Activated CD8-positive, alpha-beta T cell treated with anti-CD3 and anti-CD28 coated beads, Interleukin-2, amount 10 ng/mL, durations not matched to agents 7 days and 5 days (primary cell): ENCODE measurements at places on chromosomes 6 and 20.

DNA sequence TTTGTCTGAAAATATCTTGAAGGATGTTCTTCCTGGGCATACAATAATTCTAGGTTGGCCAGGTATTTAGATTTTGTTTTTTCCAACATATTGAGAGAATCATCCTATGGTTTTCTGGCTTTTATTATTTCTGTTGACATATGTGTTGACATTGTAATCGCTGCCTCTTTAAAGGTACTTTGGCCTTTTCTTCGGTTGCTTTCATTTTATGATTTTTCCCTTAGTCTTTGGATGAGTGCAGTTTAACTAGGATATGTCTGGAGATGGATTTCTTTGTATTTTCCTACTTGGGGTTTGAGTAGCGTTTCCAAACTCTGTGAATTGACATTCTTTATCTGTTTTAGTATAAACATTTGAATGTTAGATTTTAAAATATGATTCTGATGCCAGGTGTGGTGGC lies 11.5 kb downstream of the SERPINB1 start:
- no peak for DNase-seq

GRCh38 chr6:25960734-25961133 lies 1.9 kb upstream of the TRIM38 start:
- DNase-seq, result no peak

GRCh38 chr20:61766921-61767610 lies 298.6 kb downstream of the TAF4 start:
- no peak for DNase-seq

GRCh38 chr6:166315436-166315835 lies 7.2 kb upstream of the PRR18 start:
- no peak for DNase-seq

DNA sequence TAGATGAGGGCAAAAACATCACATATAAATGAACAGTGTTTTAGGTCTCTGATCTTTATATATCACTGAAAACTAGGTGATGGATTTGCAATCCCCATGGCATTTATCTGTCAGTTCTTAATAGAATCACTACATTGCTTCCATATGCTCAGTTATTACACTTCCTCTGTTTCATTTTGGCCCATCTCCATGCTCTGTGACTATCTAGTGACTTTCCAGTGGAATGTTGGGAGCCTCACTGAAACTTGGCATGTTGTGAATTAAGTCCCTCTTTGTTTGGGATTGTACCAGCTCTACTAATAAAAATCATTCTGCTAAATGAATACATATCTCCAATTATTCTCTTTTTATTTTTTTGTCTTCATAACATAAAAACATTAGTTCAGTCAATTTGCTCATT lies 226.1 kb upstream of the CEP162 start:
- DNase-seq, result no peak

- no peak for DNase-seq
Measured at GRCh38 chr6:83827050-83827449, 26.1 kb upstream of the RIPPLY2 start.

GRCh38 chr6:12962529-12962928 lies 246.0 kb downstream of the PHACTR1 start:
- DNase-seq, result no peak

- DNase-seq, result peak; percentile 14
Measured at GRCh38 chr20:24969186-24970029, 20.3 kb downstream of the CST7 start.

DNA sequence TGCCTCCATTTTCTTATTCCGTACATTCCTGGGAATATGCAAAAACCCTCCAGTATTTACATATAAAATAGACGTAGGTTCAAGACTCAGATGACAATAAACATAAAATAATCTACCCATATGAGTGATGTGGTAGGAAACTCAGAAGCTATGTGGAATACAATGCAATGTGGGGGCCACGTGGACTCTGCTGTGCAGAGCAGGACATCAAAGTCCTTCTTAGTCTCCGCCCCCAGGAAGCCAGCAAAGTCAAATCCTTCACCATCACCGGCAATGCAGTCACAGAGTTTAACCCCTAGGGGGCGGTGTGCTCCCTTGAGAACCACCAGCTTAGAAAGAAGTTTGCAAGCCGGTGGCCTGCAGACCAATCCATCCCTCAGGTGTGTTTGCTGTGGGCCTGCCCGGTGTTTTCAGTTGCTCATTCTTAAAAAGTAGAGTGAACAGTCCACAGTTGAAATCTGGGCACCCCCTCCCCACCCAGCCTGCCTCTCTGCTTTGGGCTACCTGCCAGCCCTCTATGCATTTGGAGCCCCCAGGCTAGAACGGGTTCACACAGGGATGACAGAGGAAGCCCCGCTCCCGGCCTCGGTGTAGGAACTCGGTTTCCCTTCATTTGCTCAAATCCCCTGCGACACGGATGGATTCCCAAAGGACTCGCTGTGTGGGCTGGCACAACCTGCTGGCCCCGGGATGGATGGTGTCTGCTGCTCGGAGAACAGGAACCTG lies 59.9 kb downstream of the SULF2 start:
- peak; percentile 93 for DNase-seq

DNA sequence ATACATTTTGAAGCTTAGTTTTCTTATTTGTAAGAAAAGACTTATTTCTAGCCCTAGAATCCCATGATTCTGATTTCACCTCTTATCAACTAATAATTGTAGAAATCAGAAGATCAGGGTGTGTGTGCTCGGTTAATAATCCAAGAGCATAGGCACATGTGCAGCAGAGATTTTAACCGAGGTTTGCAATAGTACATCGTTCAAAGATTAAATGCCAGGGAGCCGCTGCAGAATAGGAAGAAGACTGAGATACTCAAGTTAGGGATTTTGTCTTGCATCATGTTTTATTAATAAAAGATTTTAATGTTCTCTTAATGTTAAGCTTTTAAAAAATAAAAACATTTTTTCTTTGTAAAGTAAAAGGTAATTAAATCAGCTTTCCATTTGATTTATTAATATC lies 6.9 kb downstream of the STX16 start:
- peak; percentile 10 for DNase-seq
